ENCODE measurements at places on chromosomes 1 and 21.
A peak's percentile ranks its signal among the peaks of the same experiment; 100 is the strongest.

- no peak for DNase-seq
Measured at GRCh38 chr21:40853956-40854688, 7.2 kb upstream of the DSCAM start.

DNA sequence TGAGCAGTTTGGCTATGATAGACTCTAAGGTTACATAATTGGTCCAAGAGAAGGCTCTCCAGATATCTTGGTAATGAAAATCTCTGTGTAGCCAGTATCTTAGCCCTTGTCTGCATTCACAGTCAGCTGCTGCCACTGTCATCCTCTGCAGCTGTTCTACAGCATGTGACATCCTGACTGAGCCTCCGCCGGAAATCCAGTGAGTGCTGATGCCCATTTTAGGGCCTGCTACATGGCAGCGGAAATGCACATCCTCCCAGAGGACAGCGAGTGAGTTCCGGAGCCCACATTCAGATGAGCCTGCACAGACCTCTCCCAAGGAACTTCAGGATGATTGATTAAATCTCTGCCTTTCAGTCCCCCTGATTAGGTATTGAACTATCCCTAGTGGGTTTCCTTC lies 237.1 kb downstream of the HHIPL2 start:
- DNase-seq: no peak

DNA sequence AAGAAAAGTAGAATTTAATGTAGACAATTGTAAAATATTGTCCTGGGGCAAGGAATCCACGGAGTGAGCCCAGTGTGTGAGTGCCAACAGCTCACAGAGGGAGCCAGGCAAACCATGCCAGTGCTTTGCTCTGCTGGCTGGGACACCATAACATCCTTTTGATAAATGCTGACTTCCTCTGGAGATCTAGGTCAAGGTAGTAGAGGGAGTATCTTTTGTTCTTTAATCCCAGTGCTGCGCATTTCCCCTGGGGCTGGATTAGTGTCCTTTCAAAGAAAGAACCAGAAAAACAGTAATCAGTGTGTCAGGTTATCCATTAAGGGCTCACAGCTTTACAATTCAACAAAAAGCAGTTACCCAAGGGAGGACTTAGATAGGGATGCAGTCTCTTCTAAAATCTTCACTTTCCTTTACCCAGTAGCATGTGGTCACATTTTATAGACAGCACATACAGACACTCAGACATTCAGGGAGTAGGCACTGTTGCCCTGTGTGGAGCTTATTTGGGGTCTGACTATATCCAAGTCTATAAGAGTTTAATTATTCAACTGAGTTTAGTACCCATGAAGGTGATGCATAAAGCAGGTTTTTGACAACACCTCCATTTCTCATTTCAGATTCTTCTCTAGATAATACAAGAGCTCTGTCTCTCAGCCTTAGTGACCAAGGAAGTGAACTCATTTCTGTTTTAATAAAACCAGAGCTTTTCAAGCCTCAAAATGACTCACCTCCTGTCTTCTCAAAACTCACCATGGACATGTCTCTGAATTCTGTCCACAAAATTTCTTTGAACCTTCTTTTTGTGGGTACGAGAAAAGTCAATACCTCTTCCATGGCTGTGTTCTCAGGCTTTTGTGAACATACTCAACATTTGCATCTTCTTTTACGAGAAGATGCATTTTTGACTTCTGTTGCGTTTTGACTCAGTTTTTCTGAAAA lies 215.3 kb downstream of the BRINP2 start:
- peak; percentile 7 for DNase-seq

- no peak for DNase-seq
Measured at GRCh38 chr21:15433091-15433490, 296.7 kb upstream of the USP25 start.

DNA sequence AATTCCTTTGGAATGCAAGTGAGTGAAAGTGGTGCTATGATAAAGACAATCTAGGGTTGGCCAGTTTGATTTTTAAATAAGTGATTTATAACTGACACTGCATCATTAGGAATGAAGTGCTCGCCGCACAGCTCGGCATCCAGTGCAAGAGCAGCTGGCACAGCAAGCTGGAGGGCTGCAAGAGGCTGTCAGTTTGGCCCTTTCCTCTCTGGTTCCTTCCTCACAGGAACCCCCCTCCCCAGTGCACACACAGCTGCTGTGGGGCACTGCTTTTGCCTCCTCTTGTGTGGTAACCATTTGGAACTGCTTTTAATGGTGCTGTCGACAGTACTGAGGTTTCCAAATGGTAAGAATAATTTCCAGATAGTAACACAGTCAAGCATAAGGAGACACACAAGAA lies 10.4 kb upstream of the BCAR3 start:
- DNase-seq: peak; percentile 42

DNA sequence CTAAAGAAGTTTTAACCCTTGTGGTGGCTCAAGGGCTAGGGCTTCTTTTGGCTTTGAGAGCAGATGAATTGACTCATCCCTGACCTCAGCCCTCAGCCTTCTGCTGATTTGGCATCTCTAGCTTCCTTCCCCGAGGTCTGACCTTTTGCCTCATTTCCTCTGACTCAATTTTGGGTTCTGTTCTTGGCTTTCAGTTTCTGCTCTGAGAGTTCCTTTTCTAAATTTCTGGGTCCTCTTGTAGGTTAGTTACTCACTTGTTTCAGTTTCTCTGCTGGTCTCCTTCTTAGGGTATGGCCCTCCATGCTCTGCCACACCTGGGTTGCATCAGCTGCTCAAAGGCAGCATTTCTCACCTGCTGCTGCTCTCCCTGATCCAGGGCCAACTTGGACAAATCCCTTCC lies 19.4 kb downstream of the PDE4B start:
- peak; percentile 85 for DNase-seq

DNA sequence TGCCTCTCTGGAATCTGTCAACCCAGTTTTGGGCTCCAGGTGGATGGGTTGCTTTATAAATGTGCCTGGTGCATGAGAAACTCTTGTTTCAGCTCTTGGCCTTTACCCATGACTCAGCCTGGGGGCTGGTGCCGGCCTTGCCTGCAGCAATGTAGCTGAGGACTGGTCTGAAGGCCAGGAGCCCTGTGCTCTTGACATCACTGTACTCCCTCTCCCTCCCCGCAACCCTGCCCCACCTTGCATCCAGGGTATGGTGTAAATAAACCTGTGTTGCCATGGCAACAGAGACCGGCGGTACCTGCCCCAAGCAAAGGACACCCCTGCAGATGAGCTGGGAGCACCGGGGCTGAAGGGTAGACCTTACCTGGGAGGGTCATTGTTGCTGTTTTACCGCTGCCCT lies 13.3 kb downstream of the FAM151A start:
- no peak for DNase-seq

DNA sequence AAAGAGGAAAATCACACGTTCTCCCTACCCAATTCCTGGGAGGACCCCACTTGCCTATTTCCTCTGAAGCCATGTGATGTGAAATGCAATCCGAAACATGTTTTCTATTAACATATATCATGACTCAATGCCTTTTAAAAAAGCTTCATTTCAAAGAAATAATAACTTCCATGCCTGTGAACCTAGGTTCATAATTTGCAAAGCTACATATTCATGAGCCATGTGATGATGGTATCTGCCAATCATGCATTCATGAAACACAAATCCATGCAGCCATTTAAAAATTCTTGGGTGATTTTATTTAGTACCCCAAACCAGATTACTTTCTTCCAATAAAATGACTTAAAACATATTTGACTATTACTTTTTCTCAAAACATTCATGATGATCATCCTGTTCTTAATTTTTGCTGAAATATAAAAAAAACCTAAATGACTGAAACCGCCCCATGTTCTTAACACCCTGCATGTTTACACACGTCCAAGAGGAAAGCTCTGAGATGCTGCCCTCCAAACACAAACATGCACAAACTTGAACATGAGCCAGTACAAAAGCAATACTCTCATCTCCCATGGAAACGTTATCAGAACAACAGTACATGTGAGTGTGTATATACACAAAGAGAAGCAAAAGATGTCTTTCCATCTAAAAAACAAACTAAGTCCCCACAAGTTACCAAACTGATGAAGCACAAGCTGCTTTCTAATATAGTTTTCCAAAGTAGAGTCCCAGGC lies 140.1 kb downstream of the TGFBR3 start:
- DNase-seq: peak; percentile 42

- peak; percentile 20 for DNase-seq
Measured at GRCh38 chr1:201009962-201010645, 13.4 kb downstream of the KIF21B start.

GRCh38 chr1:198761859-198762616 lies 123.2 kb downstream of the PTPRC start:
- DNase-seq: no peak

DNA sequence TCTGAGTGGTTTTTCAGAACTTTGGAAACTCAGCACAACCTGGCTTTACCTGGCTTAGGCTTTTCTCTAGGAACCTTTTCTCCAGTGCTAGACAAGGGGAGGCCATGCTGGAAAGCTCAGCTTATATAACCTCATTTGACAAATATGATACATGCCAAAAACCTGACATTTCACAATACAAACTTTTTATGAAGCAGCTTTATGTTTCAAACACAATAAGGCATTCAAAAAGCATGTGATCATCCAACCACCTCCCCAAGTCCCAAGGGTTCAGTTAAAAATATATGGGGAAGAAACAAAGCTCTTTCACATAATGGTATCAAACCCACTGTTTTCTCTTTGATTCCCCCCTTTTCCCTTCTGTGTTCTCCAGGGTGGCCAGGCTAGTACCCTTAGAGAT lies 63.7 kb downstream of the ZC3H11B start:
- DNase-seq: peak; percentile 19

- no peak for DNase-seq
Measured at GRCh38 chr1:194419721-194420120, 1233.3 kb upstream of the B3GALT2 start.

DNA sequence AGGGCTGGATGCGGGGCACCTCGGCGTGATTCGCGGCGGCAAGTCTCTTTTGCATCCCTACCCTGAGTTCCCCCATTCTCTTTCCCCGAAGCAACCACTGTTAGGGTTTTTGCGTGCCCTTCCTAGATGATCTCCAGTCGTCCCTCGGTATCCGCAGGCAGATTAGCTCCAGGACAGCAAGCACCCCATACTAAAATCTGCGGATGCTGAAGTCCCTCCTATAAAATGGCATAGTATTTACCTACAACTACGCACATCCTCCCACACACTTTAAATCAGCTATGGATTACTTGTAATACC lies 22.8 kb upstream of the CFAP126 start:
- DNase-seq: no peak

DNA sequence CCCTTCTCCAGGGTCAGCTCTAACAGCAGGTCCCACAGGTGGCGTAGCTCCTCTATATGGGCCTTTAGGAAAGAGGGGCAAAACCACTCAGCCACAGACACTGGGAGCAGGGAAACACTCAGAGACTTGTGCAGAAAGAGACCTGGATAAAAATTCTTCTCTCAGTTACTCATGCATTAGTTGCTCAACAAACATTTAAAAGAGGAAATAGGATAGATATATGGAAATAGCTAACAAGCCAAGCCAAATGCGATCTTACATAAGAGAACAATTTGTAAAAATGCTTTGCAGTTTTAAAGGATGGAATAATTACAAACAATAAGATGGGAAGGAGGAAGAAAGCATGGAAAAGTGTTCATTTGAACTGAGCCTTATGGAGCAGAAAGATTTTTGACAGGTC lies 4.9 kb downstream of the SPTA1 start:
- no peak for DNase-seq

GRCh38 chr1:234613128-234613875 lies 3.3 kb upstream of the IRF2BP2 start:
- DNase-seq: peak; percentile 91

DNA sequence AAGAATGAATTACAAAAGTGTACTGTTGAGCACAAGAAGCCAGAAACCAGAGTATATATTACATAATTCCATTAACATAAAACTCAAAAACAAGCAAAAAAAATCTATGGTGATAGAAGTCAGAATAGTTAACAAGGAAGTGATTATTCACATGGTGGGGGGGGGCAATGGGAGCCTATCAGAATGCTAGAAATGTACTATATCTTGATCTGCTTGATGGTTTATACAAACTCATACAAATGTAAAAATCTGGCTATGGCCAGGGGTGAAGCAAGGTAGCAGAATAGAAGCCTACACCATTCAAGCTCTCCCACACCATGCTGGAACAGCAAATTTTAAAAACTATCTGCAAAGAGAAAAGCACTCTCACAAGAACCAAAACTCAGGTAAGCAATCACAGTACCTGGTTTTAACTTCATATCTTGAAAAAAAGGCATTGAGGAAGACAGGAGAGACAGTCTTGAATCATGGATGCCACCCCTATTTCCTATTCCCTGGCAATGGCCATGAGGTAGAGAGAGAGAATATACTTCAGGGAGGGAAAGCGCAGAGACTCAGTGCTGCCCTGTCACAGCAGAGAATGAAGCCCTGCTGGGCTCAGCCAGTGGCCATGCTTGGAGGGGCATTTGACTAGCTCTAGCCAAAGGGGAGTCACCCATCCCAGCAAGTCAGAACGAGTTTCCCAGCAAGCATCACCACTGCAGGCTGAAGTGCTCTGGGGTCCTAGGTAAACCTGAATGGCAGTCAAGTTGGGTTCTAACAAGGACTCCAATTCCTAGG lies 73.8 kb downstream of the CDC42BPA start:
- DNase-seq: no peak

DNA sequence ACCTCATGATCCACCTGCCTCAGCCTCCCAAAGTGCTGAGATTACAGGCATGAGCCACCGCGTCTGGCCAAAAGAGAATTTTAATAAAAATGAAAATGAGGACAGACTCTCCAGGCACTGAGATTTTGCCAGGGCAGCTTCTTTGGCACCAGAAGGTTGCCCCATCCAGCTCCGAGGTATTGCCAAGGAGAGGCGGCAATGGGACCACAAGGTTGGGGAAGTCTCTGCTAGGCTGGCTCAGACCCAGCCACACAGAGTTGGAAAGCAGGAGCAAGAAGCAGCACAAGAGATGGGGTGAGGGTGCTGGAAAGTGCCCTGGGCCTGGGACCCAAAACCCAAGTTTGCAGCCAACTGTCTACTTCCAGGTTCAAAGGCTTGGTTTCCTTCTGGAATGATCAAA lies 200.9 kb downstream of the HHIPL2 start:
- DNase-seq: no peak

DNA sequence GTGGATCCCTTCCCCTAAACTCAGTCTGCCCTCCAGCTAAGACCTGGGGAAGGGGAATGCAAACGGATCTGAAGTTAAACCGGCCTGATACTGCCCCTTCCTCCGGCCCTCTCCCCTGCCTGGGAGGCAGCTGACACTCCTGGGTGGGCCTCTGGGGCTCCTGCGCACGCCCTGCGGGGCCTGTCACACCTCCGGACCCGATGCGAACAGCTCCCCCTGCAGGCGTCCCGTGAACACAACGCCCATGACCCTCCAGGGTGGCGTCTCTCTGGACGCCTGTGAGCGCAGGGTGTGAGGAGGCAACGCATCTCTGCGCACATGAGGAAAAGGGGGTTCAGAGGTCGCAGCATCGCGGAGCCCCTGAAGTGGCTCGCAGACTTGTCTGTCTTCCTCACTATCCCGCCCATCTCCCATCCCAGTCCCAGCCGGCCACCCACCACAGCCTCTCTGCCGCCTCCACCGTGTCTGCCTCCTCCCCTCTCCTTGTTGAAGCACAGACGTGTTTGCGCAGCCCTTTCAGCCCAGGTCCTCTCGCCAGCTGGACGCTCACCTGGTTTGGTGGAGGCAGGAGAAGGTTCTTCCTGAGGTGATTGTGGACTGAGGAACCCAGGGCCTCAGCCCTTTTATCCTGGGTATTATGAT lies 421 bp upstream of the LCE3A start:
- DNase-seq: no peak

- peak; percentile 74 for DNase-seq
Measured at GRCh38 chr1:222372221-222372620, 175.7 kb downstream of the HHIPL2 start.

GRCh38 chr1:29202584-29203340 lies 21.1 kb upstream of the SRSF4 start:
- peak; percentile 98 for DNase-seq

- DNase-seq: no peak
Measured at GRCh38 chr21:34180407-34180806, 107.0 kb downstream of the MRPS6 start.

Data from fibroblast of skin of right biceps (primary cell).